ENCODE measurements at places on chromosomes 2 and 18.

DNA sequence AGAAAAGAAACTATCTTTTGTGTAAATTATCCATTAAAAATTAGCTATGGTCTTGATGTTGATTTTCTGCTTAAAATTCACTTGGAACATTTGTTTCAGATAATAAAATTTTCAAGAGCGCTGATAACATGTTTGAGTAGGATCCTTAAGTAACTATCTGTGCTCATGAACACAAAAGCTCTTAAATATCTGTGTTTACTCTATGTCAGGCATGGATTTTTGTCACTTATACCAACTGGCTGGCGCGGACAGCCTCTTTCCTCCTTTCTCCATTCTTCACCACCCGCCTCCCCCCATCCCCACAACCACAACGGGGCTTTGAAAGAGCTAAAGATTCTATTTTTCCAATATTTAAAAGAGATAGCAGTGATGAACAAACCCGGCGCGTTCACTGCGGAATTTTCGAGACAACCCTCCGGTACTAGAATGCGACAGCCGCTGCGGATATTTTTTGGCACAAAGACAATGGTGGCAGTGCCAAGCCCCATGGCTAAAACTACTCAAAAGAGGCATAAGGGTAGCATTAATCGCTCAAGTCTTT, 181.5 kb downstream of the TCF4 start:
- DNase-seq, result no peak

- no peak for DNase-seq
These were observed 25.9 kb upstream of the RAPGEF4 start for GRCh38 chr2:172709566-172710291.

DNA sequence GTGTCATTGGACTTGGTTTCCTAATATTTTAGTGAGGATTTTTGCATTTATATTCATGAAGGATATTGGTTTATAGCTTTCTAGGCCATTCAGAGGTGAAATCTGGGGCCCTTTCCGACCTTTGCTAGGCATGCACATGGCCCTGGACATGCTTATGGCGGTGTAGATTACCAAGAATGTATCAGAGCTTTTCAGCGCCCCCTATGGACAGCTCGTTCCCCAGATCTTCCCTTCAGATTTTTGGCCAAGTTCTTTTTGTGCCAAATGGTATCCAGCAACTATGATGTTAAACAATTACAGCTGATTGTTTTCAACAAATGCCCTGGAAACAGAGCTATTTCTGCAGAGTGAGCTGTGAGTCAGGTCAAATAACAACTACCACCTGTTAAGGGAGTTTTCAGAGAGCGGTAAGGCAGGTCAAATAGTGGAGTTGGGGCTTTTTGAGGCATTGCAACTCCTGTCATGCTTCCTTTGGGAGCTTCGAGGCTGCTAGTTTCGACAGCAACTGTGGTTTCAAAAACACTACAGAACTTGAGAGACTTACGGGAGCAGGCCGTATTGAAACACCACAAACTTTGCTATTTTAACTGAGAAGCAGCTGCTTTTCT, 188.3 kb downstream of the ZNF516 start:
- DNase-seq, result no peak

- DNase-seq, result no peak
These were observed 63.4 kb downstream of the FAM168B start for GRCh38 chr2:131029812-131030211.

GRCh38 chr18:63648241-63648640, 4.2 kb upstream of the SERPINB4 start:
- DNase-seq, result no peak

GRCh38 chr2:134140251-134140661, 113.6 kb upstream of the MGAT5 start:
- DNase-seq, result no peak

DNA sequence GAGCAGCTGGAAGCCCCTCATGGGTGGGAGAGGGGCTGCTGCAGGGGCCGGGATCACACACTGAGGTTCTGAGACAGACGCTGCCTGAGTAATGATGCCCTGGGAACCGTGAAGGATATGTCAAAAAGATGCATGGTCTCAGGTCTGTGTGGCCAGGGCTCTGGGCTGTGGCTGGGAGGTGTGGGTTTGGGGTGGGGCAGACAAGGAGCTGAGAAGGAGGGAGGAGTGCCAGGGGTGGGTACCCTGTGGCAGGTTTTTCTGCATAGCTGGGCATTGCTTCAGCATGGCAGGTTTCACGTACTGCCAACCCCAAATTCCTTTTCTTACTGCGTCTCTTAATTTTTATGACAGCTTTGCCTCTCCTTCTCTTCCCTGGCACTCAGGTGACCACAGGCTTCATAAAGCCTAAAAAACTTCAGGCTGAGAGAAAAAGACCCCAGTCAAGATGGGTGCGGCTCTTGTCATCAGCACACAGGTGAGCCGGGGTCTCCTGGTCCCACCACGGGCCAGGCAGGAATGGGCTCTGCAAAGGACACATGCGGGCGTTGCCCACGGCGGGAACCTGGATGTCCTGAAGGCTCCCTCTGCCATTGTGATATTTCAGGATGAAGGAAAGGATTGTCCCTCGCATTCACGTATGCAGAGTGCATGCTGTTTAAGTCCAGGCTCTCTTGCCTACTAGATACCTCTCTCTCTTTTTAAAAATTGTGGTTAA, 18.0 kb downstream of the MALL start:
- DNase-seq, result no peak

All from H54 (cell line).